ENCODE measurements at places on chromosomes 5 and 9. TPM values are rescaled to one million over a fixed set of nuclear protein-coding genes. Genes with fewer than 3 reads are reported as not detected.

The PCSK1 gene
- 0.22 TPM for total RNA-seq

The SCAI gene
- total RNA-seq: 1.6 TPM

The TPPP gene
- 5.5 TPM for total RNA-seq

The MARCOL gene
- total RNA-seq: not detected

The STC2 gene
- total RNA-seq: 35.0 TPM
